ENCODE measurements at places on chromosomes 16 and 17.
A peak's percentile ranks its signal among the peaks of the same experiment; 100 is the strongest.

DNA sequence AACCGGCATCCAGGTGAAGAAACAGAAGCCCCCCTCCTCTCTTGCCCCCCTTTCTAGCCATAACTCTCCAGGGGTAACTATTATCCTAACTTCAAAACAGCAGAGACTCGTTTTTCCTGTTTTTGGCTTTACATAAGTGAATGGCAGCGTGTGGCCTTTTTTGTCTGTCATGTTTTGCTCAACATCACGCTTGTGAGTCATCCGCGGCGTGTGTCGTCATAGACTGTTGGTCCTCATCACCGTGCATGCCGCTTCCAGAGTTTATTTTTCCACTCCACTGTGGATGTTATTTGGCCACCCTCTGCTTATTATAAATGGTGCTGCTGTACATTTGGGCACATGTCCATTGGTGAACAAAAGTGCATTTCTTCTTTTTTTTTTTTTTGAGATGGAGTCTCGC, 52.6 kb downstream of the ERN1 start:
- no peaks in the 10 kb centered on the region for H3K36me3 ChIP-seq
- no peaks in the 10 kb centered on the region for H3K27me3 ChIP-seq
- no peak overlapping the region for H3K4me3 ChIP-seq
- peaks cover 47% of the 10 kb centered on the region for H3K4me1 ChIP-seq
- H3K27ac ChIP-seq: no peak overlapping the region

DNA sequence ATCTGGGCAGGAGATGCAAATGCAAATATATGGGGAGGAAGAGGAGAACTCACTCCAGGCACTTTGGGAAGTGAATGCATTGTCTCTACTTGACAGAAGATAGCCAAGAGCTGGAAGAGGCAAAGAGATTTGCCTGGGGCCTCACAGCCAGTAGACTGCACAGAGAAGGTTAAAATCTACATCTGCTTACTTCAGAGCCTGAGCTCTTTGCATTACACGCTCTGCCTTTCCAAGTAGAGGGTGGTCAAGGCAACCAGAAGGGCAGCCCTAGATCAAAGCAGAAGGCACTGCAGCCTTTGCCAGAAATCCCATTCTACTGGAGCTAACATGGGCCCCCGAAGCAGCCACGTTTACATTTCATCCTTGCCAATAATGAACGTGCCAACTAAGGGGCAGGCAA, 407.2 kb upstream of the CCL2 start:
- no peak for DNase-seq
- no peaks in the 10 kb centered on the region for H3K36me3 ChIP-seq
- no peaks in the 10 kb centered on the region for H3K27me3 ChIP-seq
- H3K4me1 ChIP-seq: no peaks in the 10 kb centered on the region
- H3K4me3 ChIP-seq: no peak overlapping the region

GRCh38 chr17:75615301-75615700, 17.9 kb upstream of the SMIM5 start:
- no peak for DNase-seq
- no peaks in the 10 kb centered on the region for H3K27me3 ChIP-seq
- H3K4me1 ChIP-seq: no peaks in the 10 kb centered on the region
- H3K36me3 ChIP-seq: peaks cover 59% of the 10 kb centered on the region

DNA sequence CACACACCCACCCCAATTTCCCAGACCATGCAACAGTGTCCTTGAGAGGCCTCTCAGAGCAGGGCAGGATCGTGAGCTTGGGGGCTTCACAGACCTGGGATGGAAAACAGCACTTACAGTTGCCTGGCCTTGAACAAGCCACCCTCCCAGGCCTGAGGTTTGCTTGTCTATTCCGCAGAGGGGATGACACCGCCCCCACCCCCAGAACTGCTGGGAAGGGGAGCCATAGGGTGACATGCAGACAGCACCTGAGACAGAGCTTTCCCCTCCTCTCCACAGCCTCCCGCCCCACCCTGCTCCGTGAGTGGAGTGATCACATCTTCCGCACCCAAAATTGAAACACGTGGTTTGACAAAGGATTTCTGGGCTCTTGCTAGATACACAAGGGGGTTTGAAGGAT, 131.5 kb upstream of the TNRC6C start:
- H3K4me3 ChIP-seq: no peak overlapping the region
- DNase-seq: no peak
- no peaks in the 10 kb centered on the region for H3K27me3 ChIP-seq

GRCh38 chr16:11302977-11303376, 21.8 kb upstream of the PRM1 start:
- H3K36me3 ChIP-seq: no peaks in the 10 kb centered on the region
- DNase-seq: no peak
- H3K27ac ChIP-seq: no peak overlapping the region

DNA sequence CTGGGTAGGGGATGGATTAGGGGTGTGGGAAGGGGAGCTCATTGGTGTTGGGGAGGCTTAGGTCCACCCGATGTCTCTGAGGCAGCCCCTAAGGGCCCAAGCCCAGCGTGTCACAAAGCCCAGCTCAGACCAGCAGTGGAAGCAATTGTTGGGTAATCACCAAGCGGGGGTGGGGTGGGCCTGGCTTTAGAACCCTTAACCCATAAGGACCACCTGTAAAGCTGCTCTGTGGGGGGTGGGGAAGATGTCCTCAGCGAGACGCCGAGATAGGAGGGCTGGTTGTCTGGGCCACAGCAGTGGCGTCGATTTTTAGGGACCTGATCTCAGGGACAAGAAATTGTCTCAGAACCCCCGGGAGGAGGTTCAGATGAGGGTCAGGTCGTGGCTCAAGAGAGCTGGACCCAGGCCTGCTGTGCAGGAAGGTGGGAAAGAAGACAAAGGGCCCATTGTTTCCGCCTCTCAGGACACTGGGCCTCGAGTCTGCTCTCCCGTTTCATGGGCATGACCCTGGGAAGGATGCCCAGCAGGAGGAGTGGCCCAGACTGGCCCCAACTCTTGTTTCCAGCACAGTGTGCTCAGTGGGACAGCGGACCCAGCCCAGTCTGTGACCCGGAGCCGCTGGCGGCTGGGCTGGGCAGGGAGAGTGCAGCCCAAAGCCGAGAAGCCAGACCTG, 15.9 kb downstream of the ST6GALNAC2 start:
- DNase-seq: no peak
- H3K36me3 ChIP-seq: peaks cover 2% of the 10 kb centered on the region
- no peak overlapping the region for H3K4me3 ChIP-seq
- H3K27ac ChIP-seq: no peak overlapping the region
- no peaks in the 10 kb centered on the region for H3K27me3 ChIP-seq

- H3K4me3 ChIP-seq: peak overlapping the region; percentile 12
- H3K36me3 ChIP-seq: no peaks in the 10 kb centered on the region
- H3K4me1 ChIP-seq: peaks cover 19% of the 10 kb centered on the region
- H3K27me3 ChIP-seq: no peaks in the 10 kb centered on the region
Measured at GRCh38 chr17:41801374-41802271, 10.1 kb downstream of the P3H4 start.

DNA sequence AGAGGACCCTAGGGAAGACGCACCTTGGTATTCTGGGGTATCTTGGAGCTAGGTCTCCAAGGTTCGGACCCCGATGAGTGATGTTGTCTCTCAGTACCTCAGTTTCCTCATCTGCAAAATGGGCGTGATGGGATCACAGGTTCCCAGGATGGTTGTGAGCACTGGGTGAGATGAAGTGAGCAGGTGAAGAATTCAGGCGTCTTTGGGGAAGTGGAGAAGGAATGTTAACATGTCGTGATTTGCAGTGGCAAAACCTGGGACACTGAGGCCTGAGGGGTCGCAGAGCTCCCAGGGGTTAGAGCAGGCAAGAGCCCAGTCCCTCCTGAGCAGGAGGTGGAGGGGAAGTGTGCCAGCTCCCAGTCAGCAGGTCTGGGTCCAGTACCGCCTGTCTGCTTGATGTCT, 215.1 kb upstream of the GSE1 start:
- no peaks in the 10 kb centered on the region for H3K36me3 ChIP-seq

DNA sequence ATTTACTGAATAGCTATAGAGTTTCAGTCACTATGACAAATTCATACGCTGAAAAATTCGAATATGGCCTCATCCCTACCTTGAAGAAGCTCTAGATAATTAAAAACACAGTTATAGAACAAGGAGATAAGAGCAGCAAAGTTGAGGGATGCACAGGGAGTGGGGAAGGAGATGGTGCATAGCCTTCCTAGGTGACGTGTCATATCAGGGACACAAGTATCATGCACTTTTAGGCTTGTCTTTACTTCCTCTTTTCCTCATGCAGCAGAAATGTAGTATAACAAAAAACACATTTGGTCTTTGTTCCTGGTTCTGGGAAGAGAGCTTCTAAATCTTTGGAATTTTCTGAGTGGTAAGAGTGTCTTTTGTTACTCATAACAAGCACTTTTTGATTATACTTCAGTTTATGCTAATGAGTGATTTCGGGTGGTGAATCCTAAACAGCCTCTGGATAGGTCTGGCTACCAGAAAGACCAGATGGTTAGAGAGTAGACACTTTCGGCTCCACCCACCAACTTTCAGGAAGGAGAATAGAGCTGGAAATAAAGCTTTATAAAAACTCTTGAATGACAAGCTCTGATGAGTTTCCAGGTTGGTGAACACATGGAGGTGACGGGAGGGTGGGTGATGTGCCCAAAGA, 341.4 kb downstream of the UTP18 start:
- no peak for DNase-seq
- H3K27ac ChIP-seq: no peak overlapping the region
- H3K4me3 ChIP-seq: no peak overlapping the region
- H3K27me3 ChIP-seq: no peaks in the 10 kb centered on the region
- H3K36me3 ChIP-seq: no peaks in the 10 kb centered on the region

DNA sequence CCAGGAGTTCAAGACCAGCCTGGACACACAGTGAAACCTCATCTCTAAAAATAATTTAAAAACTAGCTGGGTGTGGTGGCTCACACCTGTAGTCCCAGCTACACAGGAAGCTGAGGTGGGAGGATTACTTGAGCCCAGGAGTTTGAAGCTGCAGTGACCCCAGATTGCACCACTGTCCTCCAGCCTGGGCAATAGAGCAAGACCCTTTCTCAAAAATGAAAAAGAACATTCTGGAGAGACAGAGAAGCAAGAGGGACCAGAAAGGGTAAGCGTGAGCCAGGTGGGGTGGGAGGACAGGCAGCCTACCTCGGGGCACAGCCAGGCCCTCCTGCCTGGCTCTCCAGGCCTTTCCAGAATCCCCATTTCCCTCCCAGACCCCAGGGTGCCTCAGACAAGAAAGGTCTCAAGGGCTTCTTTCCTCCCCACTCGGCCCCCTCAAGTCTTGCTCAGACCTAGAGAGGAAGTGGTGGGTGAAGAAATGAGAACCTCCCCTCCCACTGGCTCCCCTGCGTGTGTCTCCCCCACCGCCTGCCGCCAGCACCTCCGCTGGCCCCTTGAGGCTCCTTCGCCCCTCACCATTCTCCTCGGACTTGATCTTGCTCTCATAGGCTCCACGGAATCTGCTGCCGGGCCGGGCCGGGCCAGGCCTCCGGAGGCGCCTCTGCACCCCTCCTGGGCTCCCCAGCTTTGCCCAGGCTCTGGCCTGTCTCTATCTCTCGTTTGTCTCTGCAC, 503 bp downstream of the C16orf54 start:
- H3K27me3 ChIP-seq: no peaks in the 10 kb centered on the region
- H3K4me3 ChIP-seq: no peak overlapping the region
- no peak for DNase-seq
- H3K4me1 ChIP-seq: no peaks in the 10 kb centered on the region

- no peak overlapping the region for H3K4me3 ChIP-seq
- H3K27ac ChIP-seq: peak overlapping the region; percentile 5
- H3K4me1 ChIP-seq: peaks cover 34% of the 10 kb centered on the region
Measured at GRCh38 chr17:77127735-77128361, 12.9 kb upstream of the SEC14L1 start.

DNA sequence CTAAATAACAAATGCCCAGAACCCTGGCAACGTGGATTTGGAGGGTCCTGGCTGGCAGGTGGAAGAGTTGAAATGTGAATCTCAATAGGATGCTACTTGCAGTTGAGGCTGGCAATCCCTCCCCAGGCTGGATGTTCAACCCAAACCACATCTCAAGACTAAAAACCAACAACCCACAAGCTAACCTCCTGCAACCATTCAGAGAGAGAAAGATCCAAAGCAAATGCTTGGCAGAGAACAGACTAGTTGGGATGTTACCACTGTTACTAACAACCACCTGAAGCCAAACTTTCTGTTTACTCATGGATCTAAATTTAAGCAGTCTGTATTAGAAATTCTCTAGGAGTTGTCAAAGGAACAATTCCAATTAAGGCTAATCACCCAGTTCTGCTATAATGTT, 27.9 kb downstream of the SMG6 start:
- no peaks in the 10 kb centered on the region for H3K4me1 ChIP-seq
- DNase-seq: no peak
- H3K36me3 ChIP-seq: peaks cover 21% of the 10 kb centered on the region
- H3K27ac ChIP-seq: no peak overlapping the region
- H3K27me3 ChIP-seq: no peaks in the 10 kb centered on the region
- H3K4me3 ChIP-seq: no peak overlapping the region

- H3K27me3 ChIP-seq: no peaks in the 10 kb centered on the region
- no peak for DNase-seq
- H3K27ac ChIP-seq: no peak overlapping the region
- no peak overlapping the region for H3K4me3 ChIP-seq
- H3K36me3 ChIP-seq: peaks cover 48% of the 10 kb centered on the region
Measured at GRCh38 chr17:67109111-67109510, 64.8 kb downstream of the CACNG1 start.

GRCh38 chr17:29617125-29617480, 5.6 kb downstream of the CORO6 start:
- no peak for DNase-seq
- H3K27ac ChIP-seq: peak overlapping the region; percentile 52
- H3K4me3 ChIP-seq: peak overlapping the region; percentile 43
- H3K36me3 ChIP-seq: no peaks in the 10 kb centered on the region
- H3K27me3 ChIP-seq: no peaks in the 10 kb centered on the region

GRCh38 chr16:25217921-25218320, 1.2 kb downstream of the AQP8 start:
- H3K27ac ChIP-seq: no peak overlapping the region
- H3K27me3 ChIP-seq: no peaks in the 10 kb centered on the region
- no peak overlapping the region for H3K4me3 ChIP-seq
- H3K36me3 ChIP-seq: no peaks in the 10 kb centered on the region

DNA sequence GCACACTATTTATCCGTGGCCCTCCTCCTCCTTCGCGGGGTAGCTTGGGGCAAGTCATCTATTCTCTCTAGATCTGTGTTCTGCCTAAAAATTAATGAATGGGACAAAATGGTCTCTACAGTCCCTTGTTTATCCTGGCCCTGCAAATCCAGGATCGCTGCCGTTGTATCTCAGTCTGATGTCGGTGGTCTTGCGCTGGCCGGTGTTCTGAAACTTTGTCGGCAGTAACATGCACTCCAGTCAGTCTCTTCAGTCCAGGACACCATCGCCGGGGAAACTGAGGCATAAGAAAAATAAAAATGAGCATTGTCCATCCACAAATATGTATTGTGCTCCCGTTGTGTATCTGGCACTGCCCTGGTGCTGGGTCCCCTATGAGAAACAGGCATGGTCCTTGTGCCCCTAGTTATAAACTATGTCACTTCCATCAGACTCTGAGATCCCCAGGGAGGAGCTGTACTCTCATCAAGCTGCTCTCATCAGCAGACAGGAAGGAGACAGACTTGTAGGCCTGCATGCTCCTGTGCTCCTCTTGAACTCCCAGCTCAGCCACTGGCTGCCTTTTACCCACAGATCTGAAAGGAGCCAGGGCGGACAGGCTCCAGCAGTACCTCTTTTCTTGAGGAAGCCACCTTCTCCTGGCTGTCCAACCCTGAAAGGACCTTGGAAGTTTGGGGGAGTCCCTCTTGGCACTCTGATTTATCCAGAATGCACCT, 13.7 kb upstream of the CA4 start:
- peaks cover 30% of the 10 kb centered on the region for H3K4me1 ChIP-seq
- peak overlapping the region; percentile 60 for H3K4me3 ChIP-seq
- no peaks in the 10 kb centered on the region for H3K27me3 ChIP-seq
- H3K36me3 ChIP-seq: no peaks in the 10 kb centered on the region

Data from vagina (tissue), 2 donors.